ENCODE measurements at places on chromosomes 1 and 21.

DNA sequence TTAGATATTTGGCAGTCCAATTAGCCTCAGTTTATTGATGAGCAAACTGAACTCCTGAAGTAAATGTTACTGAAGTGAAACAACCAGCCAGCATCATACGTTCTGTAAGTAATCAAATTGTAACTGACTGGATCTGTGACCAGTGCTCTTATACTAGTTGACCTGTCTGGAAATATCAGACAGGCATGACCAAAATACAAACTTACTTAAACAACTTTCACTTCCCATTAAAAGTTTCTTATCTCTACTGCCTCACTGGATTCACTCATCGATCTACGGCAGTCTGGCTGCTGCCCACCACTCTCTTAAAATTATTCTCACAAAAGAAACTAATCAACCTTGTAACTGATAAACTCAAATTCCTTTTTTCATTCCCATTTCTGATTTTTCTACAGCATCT is 56.4 kb downstream of the WDR3 start:
- DNase-seq: no peak

DNA sequence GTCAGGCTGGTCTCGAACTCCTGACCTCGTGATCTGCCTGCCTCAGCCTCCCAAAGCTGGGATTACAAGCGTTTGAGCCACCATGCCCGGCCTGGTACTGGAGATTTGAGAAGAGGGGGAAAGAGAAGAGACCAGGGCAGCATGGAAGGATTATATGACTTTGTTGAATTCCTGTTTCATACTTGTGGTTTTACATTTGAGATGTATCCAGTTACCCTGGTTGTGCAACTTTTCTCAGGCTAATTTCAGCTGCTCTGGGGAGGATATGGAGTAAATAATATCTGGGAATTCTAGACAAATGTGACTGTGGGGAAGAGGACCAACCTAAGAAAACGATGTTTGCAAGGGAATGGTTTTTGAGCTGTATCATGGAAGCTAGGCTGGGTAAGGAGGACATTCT is 89.5 kb upstream of the GREM2 start:
- no peak for DNase-seq

- no peak for DNase-seq
These were observed 14.8 kb downstream of the SIM2 start for GRCh38 chr21:36713746-36714145.

DNA sequence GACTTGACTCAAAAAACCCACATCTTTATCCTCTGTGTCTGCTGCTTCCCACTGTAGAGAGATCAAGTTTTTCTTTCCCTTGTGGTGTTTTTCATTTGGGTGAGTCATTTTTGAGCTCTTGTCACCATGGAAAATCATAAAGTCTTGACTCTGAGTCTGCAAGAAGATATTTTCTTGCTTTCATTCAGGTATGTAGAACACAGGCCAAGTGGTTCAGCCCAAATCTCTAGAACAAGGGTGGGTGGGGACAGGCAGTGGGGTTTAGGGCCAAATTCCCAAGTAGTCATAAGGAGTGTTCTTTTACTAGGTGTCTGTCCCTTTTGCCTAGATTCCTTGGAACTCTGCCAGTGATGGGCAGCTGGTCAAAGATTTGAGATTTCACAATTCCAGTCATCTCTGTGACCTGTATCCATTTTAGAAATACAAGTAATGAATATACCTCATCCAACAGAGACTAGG is 21.5 kb upstream of the ARHGAP29 start:
- DNase-seq: no peak

GRCh38 chr1:24383381-24383940 is 30.1 kb downstream of the STPG1 start:
- DNase-seq: no peak

GRCh38 chr1:234654002-234654733 is 44.2 kb upstream of the IRF2BP2 start:
- DNase-seq: no peak

DNA sequence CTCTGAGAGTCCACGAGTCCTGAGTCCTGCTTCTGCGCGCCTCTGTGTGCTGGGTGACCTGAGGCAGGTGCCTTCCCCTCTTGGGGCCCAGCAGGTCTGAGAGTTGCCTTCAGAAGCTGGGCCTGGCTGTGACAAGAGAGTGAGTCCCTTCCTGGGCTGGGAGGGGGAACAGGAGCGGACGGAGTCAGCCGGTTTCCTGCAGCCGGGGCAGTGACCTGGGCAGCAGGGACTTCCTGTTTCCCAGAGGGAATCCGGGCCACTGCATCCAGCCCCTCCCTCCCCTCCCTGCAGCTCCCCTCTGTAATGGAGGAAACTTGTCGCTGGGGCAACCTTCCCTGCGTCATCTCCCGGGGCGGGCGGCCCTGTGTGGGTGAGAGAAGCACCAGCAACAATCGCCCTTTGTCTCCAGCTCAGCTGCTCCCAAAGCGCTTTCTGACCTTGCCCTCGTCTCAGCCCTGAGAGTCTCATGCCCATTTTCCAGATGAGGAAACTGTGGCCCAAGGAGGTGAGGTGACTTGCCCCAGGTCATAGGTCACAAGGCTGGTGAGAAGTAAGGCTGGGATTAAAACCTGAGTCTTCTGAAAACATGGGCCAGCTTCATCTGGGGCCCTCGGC is 61.1 kb downstream of the SDC3 start:
- no peak for DNase-seq

- no peak for DNase-seq
These were observed 3.7 kb upstream of the DVL1 start for GRCh38 chr1:1352786-1353388.

Data from NCI-H1930 (cell line).